Activated CD8-positive, alpha-beta memory T cell treated with anti-CD3 and anti-CD28 coated beads for 24 hours (primary cell): ENCODE measurements at places on chromosomes 11 and 22.

DNA sequence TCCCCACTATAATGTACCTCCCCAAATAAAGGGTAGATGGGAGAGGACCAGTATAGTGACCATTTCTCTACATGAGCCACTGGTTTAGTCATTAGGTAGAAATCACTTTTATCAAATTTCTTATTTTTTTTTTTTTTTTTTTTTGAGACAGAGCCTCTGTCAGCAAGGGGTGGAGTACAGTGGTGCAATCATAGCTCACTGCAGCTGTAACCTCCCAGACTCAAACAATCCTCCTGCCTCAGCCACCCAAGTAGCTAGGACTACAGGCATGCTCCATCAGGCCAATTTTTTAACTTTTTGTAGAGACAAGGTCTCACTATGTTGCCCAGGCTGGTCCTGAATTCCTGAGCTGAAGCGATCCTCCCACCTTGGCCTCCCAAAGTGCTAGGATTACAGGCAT is 322.4 kb downstream of the TTC28 start:
- no peak for DNase-seq

DNA sequence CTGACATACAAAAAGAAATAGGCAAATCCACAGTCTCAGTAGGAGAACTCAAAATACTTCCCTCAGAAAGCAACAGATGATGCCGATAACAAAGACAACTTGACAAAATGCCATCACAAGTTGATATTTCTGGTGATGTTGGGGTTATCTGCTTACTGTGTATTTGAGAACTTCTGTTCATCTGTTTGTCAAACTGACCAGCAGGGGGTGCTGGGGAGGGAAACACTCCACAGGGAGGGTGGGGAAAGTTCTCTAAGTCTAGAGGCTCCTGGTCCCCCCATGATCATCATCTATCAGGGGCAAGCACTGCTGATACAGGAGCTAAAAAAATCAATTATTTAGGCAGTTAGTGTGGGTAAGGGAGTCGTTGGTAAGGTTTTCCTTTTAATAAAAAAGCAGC is 19.2 kb downstream of the GLYATL1 start:
- peak; percentile 67 for DNase-seq

- no peak for DNase-seq
Measured at GRCh38 chr11:35163209-35163608, 24.2 kb downstream of the CD44 start.

DNA sequence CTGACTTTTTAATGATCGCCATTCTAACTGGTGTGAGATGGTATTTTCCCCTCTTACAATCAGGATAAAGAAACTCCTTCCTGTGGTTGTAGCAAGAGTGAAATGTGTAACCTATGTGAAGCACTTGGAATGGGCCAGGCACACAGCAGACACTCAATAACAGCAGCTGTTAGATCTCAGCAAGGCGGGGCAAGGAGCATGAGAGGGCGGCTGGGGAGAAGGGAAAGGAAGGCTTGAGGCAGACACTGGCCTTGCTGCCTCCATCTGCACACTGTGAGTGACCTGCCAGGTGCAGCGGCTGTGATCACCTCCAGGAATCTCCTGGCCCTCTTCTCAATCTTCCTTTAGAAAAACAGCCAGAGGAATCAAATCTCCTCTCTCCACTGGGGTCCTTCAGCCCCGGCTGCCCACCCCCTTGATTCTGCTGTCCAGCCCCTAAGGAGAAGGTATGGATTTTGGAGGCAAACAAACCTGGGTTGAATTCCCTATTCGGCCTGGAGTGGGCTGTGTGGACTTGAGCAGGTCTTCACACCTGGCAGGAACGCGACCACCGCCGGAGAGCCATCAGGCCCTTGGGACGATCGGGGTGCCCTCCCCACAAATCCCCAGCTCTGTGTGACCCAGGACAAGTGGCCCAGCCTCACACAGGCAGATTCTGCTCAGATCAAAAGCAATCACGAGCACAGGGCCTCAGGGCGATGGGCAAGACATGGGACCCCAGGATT is 49.0 kb downstream of the RPUSD4 start:
- no peak for DNase-seq

DNA sequence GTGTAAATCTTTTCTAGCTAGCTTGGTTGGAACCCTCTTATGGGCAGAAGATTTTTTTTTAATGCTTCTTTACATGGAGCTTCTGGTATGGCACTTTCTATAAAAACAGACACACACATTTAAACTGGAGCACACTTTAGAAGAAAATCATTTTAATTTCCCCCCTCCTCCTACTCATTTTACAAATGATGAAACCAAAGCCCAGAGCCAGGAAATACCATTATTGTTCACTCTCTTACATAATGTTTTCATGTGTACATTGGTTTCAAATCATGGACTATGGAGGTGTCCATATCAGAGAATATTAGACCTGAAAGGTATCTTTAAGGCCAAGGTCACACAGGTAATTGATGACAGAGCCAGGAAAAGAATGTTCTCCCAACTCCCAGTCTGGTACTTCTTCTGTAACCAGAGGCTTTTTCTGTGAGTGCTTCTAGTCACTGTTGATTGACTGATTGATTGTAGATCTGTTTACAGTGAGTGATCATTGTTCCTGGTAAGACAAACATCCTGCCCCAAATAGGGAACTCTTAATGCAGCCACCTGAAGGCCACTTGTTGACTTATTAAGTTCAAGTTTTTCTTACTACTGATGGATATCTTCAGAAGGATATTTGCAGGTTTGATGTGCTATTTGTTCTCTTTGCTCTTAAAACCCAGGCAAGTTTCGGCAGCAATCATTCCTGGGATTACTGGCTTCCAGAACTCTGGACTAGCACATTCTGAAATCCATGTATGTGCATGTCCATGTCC is 26.8 kb upstream of the ME3 start:
- DNase-seq: no peak

DNA sequence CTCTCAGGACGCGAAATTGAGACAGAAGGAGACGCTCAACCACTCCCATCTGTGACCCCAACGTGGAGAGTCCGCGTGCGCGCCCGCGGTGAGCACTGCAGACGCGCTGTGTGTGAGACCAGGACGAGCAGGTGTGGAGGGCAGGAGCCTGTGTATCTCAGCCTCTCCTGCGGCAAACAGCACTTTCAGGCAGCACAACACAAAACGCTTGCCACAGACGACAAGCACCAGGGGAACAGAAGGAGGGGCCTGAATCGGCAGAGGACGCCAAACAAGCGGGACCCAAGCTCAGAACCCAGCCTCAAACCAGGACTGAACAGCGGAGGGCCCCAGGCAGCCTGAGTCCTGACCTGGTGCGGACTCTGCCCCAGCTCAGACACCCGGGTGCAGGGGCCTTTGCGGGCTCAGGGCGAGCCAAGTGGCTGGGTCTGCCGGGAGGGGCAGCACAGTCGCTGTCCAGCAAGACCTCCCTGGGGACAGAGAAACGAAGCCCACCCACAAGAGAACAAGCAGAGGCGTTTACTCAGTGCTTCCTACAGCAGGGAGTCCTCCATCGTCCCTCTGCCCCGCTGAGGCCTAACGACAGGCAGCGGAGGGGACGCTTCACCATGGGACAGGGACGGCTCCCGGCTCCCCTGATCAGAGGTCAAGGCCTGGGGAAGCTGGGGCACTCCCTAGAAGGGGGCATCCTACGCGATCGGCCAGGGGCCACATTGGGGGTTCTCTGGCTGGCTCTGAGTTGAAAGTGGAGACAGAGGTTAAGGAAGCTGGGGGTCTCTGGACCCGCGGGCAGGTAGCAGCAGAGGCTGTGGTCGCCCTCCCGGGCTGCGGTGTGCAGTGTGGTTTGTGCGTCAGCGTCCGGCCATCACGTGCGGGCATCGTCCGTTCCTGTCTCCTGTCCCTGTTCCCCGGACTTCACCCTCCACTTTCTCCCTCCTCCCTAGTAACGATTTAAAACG is 560.8 kb downstream of the BRD1 start:
- DNase-seq: no peak

DNA sequence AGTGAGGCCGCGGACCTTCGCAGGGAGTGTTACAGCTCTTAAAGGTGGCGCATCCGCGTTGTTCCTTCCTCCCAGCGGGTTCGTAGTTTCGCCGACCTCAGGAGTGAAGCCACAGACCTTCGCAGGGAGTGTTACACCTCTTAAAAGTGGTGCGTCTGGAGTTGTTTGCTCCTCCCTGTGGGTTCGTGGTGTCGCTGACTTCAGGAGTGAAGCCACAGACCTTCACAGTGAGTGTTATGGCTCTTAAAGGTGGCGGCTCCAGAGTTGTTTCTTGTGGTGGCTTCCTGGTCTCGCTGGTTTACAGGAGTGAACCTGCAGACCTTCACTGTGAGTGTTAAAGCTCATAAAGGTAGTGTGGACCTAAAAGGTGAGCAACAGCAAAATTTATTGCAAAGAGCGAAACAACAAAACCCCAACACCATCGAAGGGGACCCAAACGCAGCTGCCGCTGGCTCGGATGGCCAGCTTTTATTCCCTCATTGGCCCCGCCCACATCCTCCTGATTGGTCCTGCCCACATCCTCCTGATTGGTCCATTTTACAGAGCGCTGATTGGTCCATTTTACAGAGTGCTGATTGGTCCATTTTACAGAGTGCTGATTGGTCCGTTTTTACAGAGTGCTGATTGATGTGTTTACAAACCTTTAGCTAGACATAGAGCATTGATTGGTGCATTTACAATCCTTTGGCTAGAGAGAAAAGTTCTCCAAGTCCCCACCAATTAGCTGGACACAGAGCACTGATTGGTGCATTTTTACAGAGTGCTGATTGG is 1.2 kb upstream of the TMEM45B start:
- peak; percentile 80 for DNase-seq

DNA sequence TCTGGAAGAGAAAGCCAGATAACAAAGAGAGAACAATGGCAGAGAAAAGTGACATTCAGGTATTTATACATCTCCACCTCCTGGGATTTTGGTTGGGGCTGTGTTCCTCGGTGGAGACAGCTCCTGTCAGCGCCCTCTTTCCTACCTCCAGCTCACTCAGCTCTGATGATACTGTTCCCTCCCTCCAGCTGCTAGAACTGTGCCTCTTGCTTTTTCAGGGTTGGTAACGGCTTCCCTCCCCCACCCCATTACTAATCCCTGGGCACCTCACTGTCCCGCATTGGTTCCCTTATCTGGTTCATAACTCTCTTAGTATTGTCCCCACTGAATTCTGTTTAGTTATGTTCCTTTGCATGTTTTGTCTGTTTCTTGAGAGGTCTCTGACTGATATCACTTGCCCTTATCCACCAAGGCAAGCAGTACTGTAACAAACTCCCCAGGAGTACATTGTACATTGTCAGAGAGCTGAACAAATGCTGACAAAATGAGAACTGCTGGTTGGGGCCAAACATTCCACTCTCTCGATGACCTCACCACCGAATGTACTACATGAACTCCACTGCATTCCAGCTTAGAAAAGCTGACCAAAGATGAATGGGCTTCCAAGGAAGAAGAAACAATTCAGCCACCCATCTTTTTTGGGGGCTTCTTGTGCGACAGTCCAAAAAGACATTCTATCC is 5.7 kb upstream of the FBXO3 start:
- no peak for DNase-seq

DNA sequence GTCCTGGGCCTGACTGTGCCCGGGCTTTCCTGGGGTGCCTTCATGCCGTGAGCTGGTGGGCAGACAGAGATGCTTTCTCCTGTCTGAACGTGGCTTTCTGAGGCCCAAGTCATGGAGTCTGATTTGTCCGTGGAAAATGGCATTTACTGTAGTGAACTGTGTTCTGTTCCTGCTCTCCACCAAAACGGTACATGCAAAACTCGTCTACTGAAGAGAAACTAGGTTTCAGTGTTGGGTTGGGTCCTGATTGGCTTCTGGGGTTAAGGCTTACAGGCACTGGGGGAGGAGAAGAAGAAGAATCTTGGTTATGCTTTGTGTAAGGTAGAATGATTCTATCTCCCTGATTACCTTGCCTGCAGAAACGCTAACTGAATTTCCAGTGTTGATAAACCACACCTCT is 541.7 kb downstream of the NTM start:
- no peak for DNase-seq

- DNase-seq: no peak
Measured at GRCh38 chr22:43101306-43101705, 9.2 kb upstream of the BIK start.

DNA sequence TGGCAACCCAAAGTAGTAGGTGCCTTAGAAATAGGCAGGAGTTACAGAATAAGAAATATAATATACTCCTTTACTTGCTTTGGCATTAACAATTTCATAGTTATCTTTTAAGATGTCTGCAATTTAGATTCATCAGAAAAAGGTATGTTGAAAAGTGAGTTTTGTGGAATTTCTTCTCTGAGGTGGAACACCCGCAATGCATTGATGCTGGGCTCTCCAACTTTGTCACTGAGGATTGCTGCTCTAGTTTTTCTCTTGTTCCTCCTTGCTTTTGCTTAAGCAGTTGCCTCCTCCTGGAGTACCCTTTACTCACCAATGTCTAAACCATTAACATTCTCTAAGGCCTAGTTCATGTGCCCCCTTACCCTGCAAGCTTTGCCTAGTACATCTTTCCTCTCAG is 14.1 kb upstream of the ME3 start:
- DNase-seq: no peak

- DNase-seq: no peak
Measured at GRCh38 chr11:15897211-15897960, 459.0 kb downstream of the SOX6 start.

GRCh38 chr11:47881145-47881544 is 33.0 kb upstream of the NUP160 start:
- no peak for DNase-seq

DNA sequence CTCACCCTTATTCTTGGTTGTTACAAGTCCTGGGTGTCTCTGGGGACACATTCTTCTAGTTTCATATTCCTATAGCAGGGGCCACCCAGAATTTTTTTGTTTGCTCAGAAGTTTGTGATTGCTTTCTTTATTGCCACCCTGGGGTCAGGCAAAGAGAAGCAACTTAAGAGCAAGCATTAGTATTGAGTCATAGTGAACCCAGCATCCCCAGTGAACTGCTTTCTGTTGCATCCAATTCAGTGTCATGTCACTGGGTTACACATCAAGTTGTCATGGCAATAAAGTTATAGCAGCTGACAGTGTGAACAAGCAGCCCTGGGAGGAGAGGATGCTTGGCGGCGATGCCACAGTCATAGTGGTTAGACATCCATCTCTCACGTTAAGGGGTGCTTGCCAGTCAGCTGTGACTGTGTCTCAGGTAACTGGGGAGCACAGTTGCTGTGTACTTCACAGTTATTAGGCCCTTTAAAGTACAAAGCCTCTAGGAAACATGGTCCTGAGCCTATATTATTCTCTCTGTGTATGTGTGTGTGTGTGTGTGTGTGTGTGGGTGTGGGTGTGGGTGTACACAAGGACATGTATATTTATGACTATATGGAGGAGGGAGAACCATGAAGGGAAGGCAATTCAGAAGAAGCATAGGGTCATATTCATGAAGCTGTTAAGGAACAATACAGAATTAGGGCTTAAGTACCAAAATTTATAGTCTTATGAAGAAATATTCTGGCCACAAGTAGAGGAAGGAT is 52.5 kb downstream of the TRIM44 start:
- no peak for DNase-seq

- no peak for DNase-seq
Measured at GRCh38 chr11:66310324-66310723, 6.5 kb downstream of the CD248 start.
